Thyroid gland (tissue), 4 donors: ENCODE measurements at places on chromosomes 11 and 22.

DNA sequence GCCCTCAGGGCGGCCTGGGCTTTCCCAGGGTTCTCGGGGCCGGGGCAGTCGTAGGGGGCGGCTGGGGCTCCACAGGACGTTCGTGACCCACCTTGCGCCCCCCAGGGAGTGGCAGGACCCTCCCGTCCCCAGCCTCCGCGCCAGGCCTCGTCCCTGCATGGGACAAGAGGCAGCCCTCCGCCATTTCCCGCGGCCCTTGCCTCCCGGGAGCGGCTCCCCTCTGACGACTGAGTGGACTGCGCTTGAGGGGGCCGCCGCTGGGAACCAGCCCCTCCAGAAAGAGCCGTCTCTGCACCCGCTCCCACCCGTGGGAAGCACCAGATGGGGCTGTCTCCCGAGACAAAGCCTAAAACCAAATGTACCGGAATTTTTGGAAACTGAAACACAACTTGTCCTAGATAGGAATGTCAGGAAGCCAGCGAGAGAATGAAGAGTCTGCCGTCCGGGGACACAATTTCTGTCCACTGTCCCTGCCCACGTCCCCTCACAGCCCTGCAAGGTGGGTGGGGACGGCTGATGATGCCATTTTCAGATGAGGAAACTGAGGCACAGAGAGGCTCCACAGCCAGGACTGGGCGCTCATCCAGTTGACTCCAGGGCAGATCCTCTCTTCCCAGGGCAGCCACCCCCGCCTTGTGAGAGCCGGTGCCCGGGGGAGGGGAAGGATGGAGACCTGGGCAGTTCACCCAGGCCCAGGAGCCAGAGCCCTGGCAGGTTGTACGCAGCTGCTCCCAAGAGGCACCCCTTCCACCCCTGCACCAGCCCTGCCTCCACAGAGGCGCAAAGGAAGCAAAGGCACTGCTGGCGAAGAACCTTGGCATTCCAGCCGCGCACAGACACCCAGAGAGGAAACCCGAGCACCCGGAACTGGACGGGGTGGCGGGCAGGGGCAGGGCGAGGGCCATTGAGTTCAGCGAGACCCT lies 18.1 kb upstream of the PICK1 start:
- DNase-seq: peak; percentile 22

DNA sequence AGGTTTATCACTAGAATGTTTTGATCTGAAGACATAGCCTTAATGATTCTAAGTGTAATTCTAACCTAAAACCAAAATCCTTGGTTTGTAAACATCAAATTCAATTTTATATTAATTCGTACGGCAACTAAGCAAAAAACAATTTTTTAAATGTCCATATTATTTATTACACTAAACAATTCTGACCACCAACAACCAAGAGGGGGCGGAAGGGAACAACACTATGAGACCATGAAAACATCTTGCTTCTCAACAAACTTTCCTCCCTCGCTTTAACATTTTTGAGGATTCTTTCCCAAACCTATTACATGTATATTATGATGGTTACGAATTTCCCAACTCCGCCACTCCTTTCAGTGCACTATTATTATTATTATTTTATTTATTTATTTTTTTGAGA lies 6.5 kb upstream of the UCP2 start:
- DNase-seq: no peak

DNA sequence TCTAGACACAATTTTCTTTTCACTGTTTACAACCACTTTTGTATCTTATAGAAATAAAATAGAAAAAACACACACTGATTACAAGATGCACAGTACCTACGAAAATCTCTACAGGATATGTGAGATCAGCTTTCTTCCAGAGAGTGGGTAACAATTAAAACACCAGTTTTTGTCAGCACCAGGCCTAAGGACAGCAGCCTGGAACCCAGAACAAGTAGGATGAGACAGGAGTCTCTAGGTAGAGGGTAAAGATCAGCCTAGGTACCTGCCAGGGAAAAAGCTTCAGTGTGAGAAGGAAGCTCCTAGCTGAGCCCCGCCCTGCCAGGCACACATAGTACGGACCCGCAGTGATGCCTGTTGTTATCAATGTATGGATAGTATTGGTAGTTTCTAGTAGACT lies 61.9 kb downstream of the KIRREL3 start:
- no peak for DNase-seq

- no peak for DNase-seq
Observed at GRCh38 chr22:27827604-27828587, 26.3 kb upstream of the MN1 start.

DNA sequence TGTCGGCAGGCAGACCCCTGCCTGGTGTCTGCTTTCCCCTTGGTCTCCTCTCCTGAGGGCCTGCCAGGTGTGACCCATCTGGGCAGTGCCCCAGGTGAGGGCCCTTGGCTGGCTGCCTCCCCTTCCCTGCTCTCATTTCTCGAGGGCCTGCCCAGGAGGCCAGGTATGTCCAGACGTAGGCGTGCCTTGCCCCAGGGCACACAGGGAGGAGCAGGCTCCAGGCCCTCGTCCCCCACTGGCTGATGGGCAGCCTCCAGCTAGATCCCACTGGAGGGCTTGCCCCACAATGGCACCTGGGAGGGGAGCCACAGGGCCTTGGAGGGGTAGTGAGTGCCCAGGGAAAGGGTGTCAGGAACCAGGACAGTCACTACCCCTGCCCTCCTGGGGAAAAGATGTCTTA lies 95.9 kb downstream of the CACNA1I start:
- DNase-seq: peak; percentile 95

- no peak for DNase-seq
Observed at GRCh38 chr22:39852799-39853198, 40.8 kb downstream of the ENTHD1 start.

DNA sequence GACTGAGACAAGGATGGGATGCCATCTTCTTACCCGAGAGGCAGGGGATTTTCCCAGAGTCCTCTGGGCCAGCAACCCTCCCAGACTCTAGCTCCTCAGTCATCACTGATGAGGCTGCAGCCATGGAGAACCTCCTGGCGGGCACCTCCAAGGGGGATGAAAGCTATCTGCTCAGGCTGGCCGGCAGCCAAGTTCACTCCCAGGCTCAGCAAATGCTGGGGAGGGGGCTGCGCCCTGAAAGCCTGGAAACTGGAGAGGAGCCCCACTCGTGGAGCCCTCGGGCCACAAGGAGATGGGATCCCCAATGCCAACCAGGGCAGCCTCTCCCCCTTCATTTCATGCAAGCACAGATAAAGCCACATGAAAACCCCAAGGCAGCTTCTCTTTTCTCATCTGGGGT lies 75.0 kb downstream of the CACNA1I start:
- no peak for DNase-seq

DNA sequence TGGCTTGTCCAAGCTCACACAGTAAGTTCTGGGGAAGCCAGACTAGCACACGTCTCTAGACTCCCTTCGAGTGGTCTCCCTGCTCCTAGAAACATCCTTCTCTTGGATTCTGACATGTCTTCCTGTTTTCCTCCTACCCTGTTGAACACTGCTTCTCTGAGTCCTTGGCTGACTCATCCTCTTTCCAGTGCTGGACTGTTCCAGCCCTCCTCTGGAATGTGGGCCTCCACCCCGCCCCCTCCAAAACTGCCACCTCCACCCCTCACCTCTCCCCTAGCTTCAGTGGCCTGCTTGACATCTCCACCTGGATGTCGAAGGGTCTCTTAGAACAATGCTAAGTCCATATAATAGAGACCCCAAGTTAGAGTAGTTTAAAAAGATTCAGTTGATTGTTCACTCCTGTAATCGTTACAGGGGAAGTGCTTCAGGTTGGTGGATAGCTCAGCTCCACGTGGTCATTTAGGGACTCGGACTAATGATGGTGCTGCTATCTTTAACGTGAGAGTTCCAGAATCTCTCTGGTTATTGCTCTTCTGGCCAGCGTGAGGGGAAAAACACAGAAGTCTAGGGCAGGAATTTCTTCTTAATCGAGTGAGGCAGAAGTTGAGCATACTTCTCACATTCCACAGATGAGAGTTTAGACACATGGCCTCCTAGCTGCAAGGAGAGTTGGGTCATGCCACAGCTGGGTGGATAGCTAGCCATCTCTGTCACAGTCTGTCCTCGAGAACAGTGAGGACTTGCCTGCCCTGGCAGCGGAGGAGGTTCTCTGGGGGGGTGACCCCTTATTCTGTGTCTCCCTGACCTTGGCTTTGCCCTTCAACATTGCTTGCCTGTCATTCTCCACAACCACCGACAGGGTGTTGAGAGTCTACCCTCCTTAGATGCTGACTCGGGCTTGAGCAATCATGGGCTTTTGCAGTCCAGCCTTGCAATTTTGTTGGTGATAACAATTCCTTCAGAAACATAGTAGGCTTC lies 4.7 kb upstream of the C11orf96 start:
- DNase-seq: no peak

DNA sequence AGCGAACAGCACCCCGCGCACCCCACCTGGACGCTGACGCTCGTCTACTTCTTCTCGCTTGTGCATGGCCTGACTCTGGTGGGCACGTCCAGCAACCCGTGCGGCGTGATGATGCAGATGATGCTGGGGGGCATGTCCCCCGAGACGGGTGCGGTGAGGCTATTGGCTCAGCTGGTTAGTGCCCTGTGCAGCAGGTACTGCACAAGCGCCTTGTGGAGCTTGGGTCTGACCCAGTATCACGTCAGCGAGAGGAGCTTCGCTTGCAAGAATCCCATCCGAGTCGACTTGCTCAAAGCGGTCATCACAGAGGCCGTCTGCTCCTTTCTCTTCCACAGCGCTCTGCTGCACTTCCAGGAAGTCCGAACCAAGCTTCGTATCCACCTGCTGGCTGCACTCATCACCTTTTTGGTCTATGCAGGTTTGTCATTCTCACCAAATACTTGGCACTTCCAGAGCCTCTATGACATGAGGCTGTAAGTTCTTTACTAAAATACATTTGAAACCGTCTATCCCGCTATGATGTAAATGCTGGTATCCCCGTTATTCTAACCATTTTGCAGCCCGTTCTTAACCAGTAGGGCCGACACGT lies 535 bp downstream of the AQP11 start:
- peak; percentile 53 for DNase-seq

DNA sequence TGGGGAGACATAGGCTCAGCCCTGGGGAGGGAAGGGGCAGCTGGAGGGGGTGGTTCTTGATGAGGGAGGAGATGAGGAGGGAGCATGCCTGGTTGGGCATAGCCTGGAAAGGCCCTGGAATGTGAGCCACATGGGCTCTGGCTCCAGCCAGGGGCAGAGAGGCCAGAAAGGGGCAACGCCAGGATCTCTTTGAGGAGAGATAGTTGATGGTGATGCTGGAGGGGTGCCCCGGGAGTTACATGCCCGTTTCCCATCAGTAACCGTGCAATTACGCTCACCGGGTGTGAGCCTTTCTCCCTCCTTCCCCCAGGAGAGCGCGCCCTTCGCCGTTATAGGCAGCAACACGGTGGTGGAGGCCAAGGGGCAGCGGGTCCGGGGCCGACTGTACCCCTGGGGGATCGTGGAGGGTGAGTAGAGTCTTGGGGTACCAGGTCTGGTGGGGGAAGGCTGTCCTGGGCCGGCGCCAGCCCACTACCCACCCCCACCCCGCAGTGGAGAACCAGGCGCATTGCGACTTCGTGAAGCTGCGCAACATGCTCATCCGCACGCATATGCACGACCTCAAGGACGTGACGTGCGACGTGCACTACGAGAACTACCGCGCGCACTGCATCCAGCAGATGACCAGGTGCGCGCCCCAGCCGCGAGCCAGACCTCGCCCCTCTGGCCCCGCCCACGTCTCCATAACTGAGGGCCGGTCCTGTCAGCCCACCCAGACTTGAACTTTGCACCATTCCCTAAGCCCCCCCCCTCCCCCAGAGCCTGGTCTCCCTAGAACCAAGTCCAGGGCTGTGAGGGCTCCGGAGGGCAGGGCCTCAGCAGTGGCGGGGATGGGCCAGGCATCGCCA lies 1.8 kb upstream of the GP1BB start:
- DNase-seq: no peak

- no peak for DNase-seq
Observed at GRCh38 chr22:40397396-40397795, 27.0 kb downstream of the SGSM3 start.

- DNase-seq: no peak
Observed at GRCh38 chr11:82959987-82960778, 58.6 kb downstream of the DDIAS start.

DNA sequence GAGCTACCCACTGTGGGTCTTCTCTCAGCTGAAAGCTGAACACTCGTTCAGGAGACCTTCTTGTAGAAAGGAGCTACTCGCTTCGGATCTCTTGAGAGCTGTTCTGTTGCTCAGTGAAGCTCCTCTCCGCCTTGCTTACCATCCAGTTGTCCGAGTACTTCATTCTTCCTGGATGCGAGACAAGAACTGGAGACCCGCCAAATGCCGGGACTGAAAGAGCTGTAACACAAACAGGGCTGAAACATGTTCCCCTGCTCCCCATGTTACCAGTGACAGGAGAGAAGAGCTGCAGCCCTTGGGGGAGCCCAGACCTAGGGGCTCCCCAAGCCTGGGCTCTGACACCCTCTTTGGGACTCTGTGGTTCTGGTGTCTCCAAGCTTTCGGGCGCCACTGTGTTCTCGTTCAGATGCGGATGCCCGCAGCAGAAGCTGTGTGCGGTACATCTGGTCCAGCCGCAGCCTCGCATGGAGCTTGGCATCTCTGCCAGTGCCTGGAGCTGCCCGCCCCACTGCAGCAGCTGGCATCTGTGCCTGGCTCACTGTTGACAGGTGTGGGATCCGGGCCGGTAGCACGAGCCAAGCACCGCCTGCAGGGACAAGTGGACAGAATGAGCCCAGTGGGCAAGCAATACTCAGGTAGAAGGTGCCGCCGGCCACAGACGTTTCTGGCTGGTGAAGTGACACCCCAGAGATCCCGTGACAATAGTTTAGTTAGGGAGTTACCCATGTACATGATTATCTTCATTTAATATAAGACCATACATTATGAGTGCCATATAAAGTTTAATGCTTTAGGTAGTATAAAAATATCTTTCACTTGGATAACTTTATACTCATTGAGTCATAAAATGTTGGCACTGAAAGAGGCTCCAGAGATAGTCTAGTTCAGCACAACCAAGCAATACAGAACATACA lies 49.1 kb downstream of the EMSY start:
- no peak for DNase-seq

DNA sequence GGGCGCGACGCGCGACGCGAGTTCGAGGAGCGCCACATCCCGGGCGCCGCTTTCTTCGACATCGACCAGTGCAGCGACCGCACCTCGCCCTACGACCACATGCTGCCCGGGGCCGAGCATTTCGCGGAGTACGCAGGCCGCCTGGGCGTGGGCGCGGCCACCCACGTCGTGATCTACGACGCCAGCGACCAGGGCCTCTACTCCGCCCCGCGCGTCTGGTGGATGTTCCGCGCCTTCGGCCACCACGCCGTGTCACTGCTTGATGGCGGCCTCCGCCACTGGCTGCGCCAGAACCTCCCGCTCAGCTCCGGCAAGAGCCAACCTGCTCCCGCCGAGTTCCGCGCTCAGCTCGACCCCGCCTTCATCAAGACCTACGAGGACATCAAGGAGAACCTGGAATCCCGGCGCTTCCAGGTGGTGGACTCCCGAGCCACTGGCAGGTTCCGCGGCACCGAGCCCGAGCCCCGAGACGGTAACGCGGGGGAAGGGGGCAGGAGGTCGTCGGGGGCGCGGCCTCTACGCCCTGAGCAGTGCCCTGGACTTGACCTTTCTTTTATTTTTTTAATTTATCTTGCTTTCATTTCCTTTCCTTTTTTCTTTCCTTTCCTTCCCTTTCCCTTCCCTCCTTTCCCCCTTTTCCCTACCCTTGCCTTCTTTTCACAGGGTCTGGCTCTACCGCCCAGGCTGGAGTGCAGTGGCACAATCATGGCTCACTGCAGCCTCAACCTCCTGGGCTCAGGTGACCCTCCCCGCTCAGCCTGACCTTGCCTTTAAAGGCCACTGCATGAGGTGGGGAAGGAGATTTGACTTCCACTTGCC lies 5.0 kb downstream of the MPST start:
- DNase-seq: no peak
